ENCODE measurements at places on chromosomes 11 and 22.

DNA sequence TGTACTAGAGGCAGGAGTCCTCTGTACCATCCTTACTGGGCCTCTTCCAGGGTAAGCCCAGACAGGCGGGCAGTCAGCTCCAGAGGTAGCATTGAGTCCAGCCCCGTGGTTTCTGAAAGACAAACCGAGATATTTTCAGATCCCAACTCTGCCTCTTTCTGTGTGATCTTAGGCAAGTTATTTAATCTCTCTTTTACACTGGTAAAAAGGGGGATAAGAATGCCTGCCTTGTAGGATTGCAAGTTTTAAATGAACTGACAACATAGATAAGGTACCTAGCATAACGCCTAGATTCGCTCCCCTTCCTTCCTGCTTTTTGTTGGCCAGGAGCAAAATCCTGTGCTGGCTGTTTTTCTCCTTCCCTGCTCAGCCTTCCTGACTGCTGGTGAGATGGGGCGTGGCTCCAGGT, 56.4 kb upstream of the NNMT start:
- DNase-seq = no peak

- DNase-seq = no peak
These were observed 115.2 kb upstream of the PITPNB start for GRCh38 chr22:28034145-28034759.

DNA sequence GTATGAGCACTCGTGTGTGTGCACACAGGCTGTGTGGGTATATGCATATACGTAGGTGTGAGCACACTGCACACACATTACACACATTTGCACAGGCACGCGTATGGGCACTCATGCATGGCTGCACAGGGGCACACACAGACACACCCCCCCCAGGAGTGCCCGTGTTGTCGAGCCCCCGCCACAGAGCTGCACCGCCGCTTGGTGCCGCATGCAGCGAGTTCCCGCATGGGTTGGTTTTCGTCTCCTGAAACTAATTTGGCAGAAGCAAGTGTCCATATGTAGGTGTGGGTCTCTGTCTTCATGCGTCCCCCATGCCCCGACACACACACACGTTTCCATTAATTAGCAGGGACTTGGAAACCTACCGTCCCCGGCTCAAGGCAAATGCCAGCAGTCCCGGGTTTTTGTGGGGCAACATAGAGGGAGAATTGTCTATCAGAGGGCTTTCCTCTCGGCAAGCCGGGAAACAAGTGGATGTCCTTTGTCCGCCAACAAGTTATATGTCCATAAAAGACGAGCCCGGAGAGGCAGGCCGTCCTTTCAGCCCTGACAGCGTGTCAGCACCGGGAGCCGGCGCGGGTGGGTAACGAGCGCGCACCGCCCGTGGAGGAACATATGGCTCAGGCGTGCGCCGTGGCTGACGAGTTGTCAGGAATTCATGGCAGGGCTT, 1291.7 kb downstream of the BRD1 start:
- no peak for DNase-seq

GRCh38 chr22:33302049-33302545, 243.9 kb upstream of the SYN3 start:
- peak; percentile 13 for DNase-seq

DNA sequence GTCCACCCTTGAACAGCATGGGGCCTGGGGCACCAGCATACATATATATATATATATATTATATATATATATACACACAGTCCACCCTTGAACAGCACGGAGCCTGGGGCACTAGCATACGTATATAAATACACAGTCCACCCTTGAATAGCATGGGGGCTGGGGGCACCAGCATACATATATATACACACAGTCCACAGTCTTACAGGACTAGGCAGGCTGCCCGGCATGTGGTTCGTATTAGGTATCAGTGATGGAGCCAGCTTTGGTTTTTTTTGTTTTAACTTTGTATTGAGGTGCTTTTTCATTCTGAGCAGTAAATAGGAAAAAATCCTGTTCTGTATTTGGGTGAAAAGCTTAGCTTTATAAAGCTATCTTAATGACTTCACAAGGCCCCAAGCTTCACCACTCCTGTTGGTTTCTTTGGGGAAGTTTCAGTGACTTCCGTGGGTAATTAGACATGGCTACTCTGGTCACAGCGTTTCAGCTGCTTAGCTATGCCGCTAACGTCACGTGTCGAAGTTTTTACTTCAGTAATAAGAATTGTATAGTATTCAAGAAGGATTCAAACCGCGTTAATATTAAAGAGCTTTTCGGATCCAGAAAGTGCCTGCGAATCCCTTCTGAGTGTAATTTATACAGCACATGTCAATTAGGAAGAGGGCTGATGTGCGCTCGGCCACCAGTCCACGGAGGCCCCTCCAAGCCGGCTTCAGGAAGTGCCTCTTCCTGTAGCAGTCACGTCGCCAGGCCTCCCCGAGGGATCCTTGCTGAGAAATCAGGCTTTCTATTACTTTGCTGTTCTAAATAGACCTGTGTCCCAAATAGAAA, 179.7 kb downstream of the TBC1D22A start:
- DNase-seq = no peak

DNA sequence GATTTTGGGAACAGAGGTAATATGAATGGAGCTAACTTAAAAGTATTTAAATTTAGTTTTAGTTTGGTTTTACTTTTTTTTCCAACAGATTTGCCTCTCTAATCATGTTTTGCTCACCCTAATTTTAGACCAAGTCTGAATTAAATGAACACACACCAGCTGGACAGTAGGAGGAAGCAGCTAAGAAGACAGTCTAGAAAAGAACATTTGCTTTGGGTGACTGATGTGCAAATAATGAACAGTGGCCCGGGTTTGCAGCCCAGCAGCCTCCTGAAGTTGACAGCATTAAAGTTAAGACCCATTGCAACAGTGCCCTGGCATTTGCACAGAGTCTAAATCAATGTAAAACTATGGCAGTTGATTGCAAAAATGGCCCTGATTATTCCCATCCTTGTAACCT, 66.4 kb upstream of the SORL1 start:
- no peak for DNase-seq

DNA sequence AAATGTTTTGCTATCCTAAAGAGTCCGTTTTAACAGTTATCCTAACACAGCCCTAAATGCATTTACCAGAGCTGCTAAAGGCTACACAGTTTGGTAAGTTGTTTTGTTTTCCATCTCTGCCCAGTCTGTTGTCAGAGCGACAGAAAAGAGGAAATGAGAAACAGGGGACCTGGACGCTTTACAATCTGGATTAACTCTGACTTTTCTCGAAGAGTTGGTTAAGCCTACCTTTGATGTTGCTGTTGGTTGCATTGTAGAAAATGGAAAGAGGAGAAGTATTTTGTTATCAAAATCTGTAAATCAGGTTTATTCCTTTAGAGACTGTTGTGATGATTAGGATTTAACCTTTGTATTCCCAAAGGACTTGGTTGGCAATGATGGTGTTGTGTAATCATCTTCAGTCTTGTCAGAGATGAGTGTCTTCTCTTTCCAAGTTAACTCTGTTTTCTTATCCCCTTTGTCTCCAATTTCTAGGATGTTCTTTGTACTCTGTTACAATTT, 481 bp downstream of the ANGPTL5 start:
- no peak for DNase-seq

DNA sequence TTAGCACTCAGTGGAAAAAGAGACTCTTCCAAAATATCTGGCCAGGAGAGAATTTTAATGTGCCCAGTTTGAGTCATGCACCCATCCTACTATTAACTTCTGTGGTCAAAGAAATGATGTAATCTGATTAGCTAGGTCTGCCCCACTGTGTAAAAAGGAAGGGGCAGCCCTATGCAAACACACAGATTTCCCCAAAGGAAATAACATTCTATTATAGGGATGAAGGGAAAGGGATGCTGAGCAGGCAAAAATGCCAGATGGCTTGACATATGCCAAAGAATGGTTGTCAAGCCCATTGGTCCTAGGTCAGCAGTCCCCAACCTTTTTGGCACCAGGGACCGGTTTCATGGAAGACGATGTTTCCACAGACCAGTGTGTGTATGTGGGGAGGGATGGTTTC, 43.3 kb upstream of the PAK1 start:
- no peak for DNase-seq

GRCh38 chr22:20316844-20317401, 2.9 kb downstream of the DGCR6L start:
- no peak for DNase-seq

DNA sequence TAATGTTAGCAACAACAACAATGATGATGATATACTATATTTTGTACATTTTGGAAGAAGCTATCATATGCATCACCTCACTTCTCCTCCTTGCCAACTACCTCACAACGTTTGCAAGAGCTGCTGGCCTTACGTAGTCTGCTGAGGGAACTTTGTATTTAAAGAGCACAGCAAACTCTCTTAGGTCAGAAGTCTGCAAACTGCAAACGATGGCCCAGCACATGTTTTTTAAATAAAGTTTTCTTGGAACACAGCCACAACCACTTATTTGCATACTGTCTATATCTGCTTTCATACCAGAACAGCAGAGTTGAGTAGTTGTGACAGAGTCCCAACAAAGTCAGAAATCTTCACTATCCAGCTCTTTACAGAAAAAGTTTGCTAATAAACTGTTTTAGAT, 261.7 kb downstream of the TENM4 start:
- no peak for DNase-seq

DNA sequence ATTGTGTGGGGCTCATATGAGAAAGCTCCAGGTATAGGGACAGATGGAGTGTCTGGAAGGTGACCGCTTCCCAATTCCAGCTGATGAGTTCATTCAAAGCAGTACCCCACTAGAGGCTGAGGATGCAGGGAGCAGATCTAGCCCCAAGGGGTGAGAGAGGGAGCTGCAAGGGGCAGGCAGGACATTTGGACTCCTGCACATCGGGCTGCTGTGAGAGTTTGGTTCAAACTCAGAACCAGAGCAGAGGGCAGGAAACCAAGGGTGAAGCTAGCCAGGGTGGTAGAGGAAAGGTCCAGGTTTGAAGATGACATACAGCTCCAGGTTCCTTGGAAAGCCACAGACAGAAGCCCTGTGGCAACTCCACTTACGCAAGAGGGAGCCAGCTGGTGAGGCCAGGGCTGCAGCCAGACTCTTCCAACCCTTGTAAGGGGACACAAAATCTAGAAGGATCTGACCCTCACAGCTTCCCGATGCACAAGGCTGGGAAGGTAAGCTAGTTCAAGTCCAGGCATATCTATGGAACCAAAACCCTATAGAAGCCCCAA, 1.9 kb downstream of the CSNK2A3 start:
- no peak for DNase-seq

DNA sequence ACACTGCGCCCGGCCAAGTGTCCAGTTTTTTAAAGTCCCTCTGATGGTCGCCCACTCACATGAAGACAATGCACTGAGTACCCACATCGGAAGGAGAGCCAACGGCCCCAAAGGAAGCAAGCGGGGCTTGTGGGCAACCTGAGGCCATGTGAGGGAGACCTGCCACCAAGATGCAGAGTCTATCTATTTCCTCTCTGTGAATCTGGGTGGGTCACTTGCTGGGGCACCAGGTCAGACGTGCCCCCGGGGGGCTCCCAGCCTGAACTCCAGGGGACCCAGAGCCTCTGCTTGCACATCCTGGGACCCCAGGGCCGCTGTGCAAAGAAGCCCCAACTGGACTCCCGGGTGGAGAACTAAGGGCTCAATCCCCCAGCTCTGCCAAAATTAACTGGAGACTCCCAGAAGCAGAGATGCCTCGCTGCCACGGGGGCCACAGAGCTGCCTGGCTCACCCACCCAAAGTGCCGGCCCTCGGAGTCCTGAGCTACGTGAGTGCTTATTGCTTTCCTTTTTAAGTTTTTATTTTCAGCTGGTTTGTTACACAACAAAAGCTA, 106.4 kb downstream of the BRD1 start:
- no peak for DNase-seq

- DNase-seq = no peak
These were observed 1394.7 kb downstream of the BRD1 start for GRCh38 chr22:48432781-48433518.

GRCh38 chr22:46030231-46030880, 53.4 kb upstream of the WNT7B start:
- no peak for DNase-seq

DNA sequence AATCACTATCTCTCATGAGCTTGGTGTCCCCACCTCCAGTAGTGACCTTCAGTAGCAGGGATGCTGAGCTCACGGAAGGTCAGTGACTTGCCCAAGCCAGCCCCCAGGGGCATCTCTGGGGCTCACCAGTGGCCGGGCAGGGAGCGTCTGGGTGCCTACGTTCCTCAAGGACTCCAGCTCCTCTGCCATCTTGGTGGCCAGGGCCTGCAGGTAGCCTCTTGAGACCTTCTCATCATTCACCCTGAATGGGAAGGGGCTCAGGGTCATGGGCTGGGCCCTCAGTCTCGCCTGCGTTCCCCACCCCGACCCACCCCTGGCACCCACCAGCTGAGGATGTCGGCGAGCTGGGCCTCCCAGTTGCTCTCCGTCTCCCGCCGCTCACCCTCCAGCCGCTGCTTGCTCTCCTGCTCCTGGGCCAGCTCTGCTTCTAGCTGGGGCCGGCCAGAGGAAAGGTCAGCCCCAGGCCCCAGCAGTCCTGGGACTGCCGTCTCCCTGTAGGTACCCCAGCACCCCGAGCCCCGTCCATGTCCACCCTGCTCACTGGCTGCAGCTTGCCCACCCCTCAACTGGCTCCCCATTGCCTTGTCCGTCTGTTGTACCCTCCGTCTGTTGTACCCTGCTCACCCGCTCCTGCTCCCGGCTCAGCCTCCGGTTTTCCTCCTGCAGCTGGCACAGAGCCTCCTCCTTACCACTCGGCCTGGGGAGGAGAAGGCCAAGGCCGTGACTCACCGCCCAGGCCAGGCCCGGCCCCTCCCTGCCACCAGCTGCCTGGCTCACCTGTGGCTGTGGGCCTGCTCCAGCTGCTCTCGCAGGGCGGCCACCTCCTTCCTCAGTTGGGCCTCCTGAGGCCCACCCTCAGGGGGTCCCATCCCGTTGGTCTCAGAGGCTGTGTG, 9.5 kb downstream of the CDC42BPG start:
- DNase-seq = no peak

- DNase-seq = no peak
These were observed 124.0 kb downstream of the ETS1 start for GRCh38 chr11:128463371-128463829.

GRCh38 chr11:104856607-104857006, 41.7 kb downstream of the CASP12 start:
- no peak for DNase-seq

DNA sequence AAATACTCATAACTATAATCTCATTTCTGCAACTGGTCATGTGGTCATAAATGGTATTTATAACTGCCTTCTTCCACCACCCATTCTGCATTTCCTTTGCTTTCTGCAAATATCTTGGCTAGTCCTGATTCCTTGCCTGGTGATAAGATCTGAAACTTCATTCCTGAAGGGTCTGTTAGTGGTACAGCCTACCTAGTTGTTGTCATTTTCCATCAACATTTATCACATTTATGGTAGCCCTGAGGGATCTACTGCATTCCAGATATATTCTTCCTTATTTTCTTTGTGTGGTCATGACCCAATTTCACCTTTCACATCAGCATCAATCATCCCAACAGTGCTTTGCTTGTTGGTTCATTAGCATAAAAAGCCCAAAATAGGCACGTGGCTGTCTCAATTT, 50.1 kb downstream of the DDX6 start:
- no peak for DNase-seq

- DNase-seq = no peak
These were observed 1203.3 kb downstream of the BRD1 start for GRCh38 chr22:48624401-48624800.

GRCh38 chr11:93344855-93345333, 14.4 kb downstream of the DEUP1 start:
- DNase-seq = no peak

- DNase-seq = no peak
These were observed 19.7 kb downstream of the MOGAT2 start for GRCh38 chr11:75737314-75737713.
